Sigmoid colon (tissue), 7 donors: ENCODE measurements at places on chromosomes 1 and 21. TPM values are rescaled to one million over a fixed set of nuclear protein-coding genes. Genes with fewer than 3 reads are reported as not detected.

DNA sequence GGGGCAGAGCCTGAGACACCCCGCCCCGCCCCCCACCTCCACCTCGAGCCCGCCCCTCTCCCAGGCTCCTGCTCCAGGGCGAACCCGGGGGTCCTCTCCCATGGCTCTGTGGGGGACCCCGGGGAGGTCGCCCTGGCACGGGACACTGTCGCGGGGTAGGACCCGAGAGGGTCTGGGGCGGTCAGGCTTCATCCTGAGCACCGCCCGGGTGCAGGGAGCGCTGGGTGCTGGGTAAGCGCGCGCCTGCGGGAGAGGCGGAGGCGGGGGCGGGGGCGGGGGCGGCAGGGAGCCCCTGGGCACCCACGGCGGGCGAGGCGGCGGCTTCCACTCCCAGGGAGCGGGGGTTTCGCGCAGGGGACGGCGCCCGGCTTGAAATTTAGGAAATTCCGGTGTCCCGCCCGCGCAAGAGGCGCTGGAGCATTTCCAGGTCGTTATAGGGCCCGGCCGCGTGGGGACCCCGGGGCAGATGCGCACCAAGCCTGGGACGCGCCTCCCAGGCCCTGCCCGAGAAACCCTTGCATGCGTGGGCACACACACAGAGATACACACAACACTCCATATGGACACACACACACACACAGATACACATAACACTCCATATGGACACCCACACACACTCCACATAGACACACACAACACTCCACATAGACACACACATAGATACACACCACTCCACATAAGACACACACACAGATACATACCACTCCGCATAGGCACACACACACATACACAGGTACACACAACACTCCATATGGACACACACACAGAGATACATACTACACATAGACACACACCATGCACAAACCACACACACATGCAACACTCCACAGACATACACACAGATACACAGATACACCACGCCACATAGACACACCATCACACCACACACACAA, 48.7 kb upstream of the SLC19A1 start:
- peak; percentile 79 for DNase-seq

- DNase-seq: no peak
Measured at GRCh38 chr1:161290779-161291178, 19.0 kb downstream of the MPZ start.

The DISC1 gene
- total RNA-seq: 6.9 TPM

DNA sequence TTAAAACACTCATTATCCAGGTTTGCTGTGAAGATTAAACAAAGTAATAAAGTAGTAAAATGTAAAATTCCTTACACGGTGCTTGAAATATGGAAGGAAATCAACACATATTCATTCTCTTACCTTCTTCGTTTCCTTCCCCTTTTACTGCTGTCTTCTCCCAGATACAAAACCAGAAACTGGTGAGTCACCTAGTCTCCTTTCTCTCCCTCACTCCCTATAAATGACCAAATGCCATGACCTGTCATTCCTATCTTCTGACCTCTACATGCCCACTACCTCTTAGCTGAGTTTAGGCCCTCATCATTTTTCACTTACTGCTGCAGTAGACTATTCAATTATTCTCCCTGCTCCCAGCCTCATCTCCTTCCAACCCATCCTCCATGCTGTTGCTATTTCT, 4.3 kb upstream of the NR1I3 start:
- no peak for DNase-seq

The CR1 gene
- 5.8 TPM for total RNA-seq

DNA sequence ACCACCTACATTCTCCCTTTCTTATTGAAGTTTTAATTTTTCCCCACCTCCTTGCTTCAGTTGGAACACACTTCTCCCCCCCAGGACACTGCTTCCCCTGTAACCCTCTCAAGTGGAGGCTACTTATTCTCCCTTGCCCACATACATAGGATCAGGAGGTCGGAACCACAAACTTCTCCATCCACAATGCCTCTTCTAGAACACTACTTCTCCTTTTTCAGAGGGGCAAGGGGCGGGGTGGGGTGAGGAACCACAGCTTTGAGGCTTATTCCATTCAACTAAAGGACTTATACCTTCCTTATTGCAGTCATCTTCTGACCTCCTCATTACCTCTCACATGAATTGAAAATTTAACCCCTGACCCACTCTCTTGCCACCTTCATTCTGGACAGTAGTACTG, 81.3 kb downstream of the NEK7 start:
- DNase-seq: no peak

The TP73 gene
- total RNA-seq: not detected

GRCh38 chr1:84208935-84209334, 64.9 kb downstream of the PRKACB start:
- no peak for DNase-seq

The UTS2 gene
- total RNA-seq: not detected

GRCh38 chr1:75203415-75204277, 69.5 kb downstream of the LHX8 start:
- no peak for DNase-seq

The GPR37L1 gene
- under 0.01 TPM for total RNA-seq

- no peak for DNase-seq
Measured at GRCh38 chr1:58932859-58933598, 149.2 kb upstream of the JUN start.

DNA sequence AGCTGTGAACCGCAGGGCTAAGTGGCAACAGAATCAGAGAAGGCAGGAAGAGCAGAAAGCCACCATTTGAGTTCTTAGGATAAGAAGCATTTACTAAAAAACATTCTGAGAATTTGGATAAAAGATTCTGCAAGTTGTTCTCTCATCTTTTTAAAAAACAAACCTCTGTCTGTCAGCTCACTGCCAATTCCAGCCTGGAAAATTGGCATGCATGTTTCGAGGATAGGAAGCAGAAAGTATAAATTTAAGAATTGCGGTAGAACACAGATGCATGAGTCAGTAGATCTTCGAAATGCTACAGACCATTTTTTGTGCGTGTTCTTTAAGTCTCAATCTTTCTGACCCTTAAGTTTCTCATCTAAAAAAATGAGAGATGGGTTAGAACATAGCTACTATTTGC, 544.5 kb upstream of the DAB1 start:
- DNase-seq: no peak

The SLC2A1 gene
- 7.7 TPM for total RNA-seq

The AXDND1 gene
- 0.14 TPM for total RNA-seq

GRCh38 chr1:94305704-94306103, 68.3 kb upstream of the ARHGAP29 start:
- no peak for DNase-seq

The CYP4Z1 gene
- total RNA-seq: 1.9 TPM

- no peak for DNase-seq
Measured at GRCh38 chr1:200166411-200166810, 138.9 kb downstream of the NR5A2 start.

- no peak for DNase-seq
Measured at GRCh38 chr1:8712413-8713231, 104.8 kb downstream of the RERE start.

GRCh38 chr1:214753236-214753852, 150.3 kb downstream of the CENPF start:
- no peak for DNase-seq

- no peak for DNase-seq
Measured at GRCh38 chr1:206556047-206556749, 48.9 kb downstream of the RASSF5 start.

DNA sequence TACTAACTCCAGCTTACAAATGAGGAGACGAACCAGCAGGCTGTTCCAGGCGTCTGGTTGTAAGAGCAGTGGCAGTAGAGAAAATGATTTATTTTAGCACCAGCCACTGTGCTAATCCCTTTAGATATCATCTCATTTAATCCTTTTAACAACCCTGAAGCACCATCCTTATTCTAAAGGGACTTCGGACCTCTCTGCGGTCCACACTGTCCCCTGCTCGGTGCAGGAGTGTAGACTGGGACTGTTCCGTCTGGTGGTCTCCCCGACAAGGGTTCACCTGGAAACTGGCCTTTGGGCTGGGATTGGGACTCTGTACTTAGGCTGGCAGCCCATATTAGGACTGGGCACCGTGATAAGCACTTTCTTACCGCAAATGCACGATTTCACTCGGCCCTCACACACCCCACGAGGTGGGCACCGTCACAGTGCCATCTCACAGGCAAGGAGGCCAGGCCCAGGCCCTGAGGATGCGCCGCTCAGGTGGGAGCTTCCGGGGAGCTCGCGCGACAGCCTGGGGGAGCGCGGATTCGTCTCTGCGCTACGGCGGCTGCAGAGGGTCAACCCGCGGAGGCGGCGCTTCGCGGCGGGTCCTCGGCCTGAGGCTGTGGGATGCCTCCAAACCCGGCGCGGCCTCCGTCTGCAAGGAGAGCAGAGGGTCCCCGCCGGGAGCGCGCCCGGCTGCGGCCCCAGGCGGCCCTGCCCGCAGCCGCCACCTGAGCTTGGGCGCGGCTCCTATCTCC, 45.2 kb downstream of the ATP1A1 start:
- peak; percentile 92 for DNase-seq

- no peak for DNase-seq
Measured at GRCh38 chr1:238265866-238266265, 375.1 kb upstream of the ZP4 start.

DNA sequence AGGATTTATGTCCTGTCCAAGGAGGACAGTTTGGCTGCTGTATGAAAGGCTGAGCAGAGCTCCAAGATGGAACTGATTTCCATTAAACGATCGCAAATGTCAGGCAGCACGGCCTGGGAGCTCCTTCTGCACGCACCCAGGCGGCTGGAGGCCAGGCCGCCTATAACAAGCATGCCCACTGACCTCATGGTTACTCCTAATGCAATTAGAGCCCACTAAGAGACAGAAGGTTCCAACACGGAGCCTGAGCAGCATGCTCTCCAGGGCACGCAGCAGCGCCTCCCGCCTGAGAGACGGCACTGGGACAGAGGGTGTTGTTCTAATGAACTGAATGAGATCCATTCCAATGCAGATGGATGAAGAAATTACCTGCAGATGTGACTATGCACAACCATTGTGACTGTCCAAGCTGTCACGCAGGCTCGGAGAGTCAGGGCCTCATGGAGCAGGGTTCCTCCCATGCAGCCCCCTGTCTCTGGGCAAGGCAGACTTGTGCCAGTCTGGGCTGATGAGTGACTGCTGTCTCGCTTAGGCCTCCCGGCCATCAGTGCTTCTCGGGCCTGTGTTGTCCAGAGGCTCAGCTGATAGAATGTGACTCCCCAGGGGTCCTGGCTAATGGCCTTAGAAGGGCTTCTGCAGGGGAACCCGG, 25.2 kb upstream of the CDCA8 start:
- no peak for DNase-seq

- DNase-seq: no peak
Measured at GRCh38 chr21:33640697-33641351, 717 bp downstream of the CRYZL1 start.

- DNase-seq: no peak
Measured at GRCh38 chr21:42353623-42354022, 2.8 kb upstream of the TFF2 start.

DNA sequence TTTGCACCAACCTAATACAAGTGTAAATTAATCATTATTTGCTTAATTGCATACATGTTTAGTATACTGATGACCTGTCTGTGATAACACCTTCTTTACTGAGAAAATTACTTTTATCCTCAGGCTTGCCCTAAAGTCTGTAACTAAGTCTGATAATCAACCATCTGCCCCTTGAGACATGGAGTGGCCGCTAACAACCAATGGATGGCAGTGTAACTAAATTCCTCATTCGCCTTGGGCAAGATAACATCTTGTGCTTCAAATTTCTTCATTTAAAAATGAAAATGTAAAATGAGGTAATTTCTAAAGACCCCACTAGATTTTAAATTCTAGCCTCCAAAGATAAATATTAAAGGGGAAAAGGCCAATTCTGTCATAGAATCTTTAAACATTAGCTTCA, 85.1 kb downstream of the ENAH start:
- DNase-seq: no peak

The ATPAF1 gene
- 61.0 TPM for total RNA-seq

DNA sequence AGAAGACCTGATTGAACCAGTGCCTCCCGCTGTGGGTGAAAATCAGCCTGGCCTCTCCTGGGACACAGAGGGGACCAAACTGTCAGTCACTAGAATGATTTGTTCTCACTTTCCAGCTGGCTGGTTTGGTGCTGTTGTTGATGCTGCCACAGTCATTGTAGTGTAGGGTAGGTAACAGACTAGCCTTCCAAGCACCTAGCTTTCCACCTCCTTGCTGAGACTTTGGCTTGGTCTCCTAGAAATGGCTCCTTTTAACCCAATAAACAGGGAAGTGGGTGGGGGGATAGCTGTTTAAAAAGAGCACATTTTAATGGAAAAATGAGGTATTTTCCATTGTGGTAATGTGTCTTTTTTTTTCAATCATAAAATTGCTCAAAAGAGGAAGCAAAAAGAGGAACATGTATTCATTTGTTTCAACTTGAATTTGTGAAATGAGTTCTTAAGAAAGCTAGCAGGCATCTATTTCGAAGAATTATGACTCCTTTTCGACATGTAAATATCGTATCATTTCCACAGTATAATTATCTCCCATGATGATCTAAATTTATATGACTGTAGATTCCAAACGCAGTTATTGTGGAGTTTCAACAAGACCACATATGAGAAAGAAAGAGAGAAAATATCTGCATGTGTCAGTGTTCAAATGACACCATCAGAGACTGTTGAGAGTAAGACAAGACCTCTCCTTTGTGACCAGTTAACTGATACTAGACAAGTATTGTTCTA, 190.1 kb downstream of the HLX start:
- no peak for DNase-seq

- no peak for DNase-seq
Measured at GRCh38 chr1:109290998-109291397, 8.1 kb upstream of the PSRC1 start.

The SERPINC1 gene
- total RNA-seq: not detected

The RPTN gene
- not detected for total RNA-seq

The S100A7 gene
- total RNA-seq: not detected
